ENCODE measurements at places on chromosomes 4 and X. TPM values are rescaled to one million over a fixed set of nuclear protein-coding genes. Genes with fewer than 3 reads are reported as not detected.

Gene RIBC1
- total RNA-seq = 0.74 TPM

Gene TBC1D1
- 21.3 TPM for total RNA-seq

Gene GLOD5
- not detected for total RNA-seq

Gene TBX22
- not detected for total RNA-seq

Gene FAM9C
- not detected for total RNA-seq

Gene GPRASP1
- 0.30 TPM for total RNA-seq

Gene HTT
- total RNA-seq = 14.3 TPM

Gene NLGN4X
- 0.07 TPM for total RNA-seq

Gene PHOX2B
- total RNA-seq = not detected

Gene ARL9
- not detected for total RNA-seq

Gene ARHGEF38
- total RNA-seq = not detected

Gene ASB11
- total RNA-seq = not detected

Gene SPP1
- total RNA-seq = 164 TPM

Gene CSAG2
- total RNA-seq = not detected

Gene HSFX1
- 0.31 TPM for total RNA-seq

Gene FDCSP
- not detected for total RNA-seq

Gene RHOXF2
- not detected for total RNA-seq

Gene CSN2
- not detected for total RNA-seq

Gene PLS3
- 237 TPM for total RNA-seq

Gene RGN
- total RNA-seq = not detected

Gene HSFX4
- total RNA-seq = not detected

Data from A549 treated with DMSO at 1 μM for 4 hours (cell line).